NCI-H2081 (cell line): ENCODE measurements at places on chromosomes 1 and 21.

- no peak for DNase-seq
Measured at GRCh38 chr1:184945029-184945428, 29.3 kb downstream of the NIBAN1 start.

- no peak for DNase-seq
Measured at GRCh38 chr1:59045636-59046035, 251.3 kb upstream of the FGGY start.

GRCh38 chr1:169300854-169301253 is 66.7 kb downstream of the NME7 start:
- no peak for DNase-seq

DNA sequence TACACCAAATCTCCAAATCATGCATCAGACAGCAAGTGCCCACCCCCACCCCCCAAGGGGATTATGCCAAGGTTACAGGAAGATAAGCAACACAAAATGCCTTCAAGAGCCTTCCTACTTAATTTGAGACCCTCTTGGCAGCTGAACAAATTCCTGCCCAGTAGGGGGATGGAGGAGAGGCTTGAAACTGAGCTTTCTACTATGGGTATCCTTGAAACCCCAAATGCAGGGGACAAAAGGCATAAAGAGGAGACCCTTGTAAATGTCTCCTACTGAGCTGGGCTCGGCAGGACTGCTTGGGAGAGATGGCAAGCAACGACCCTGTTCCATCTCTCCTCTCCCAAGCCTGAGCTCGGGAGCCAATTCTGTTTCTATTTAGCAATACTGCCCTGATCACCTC is 3.5 kb downstream of the SLC41A1 start:
- no peak for DNase-seq

GRCh38 chr1:151981178-151981525 is 12.5 kb downstream of the S100A10 start:
- no peak for DNase-seq

GRCh38 chr1:33997127-33998036 is 133.5 kb downstream of the HMGB4 start:
- no peak for DNase-seq

- DNase-seq = no peak
Measured at GRCh38 chr1:21084111-21084810, 92.4 kb downstream of the EIF4G3 start.

DNA sequence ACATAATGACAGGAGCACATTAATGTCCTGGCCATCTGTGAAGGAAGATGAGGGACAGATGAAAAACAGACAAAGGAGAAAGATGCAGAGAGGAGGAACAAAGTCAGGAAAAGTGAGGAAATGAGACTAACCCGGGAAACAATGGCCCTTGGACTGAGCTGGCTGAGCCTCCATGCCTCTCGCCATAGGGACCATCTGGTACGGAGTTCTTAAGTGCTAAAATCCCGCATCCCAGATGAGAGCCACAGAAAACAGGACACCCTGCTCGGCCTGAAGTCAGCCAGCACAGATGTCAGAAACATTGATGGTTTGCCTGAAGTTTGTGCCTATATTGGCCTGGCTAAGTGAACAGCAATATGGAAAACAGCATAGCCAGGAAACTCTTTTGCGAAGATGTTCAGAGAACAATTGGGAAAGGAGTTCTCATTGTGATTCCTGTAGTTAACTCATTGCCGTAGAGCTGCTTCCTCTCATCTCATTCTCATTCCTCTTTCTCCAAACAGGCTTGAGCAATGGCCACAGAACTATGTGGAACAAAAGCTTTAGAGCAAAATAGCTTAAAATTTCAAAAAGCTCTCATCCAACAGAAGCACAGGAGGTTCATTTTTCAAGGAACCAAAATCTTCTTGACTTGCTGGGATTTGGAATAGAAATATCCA is 96.6 kb downstream of the ASTN1 start:
- no peak for DNase-seq

GRCh38 chr1:28973596-28974421 is 59.4 kb downstream of the EPB41 start:
- no peak for DNase-seq
